ENCODE measurements at places on chromosomes 16 and 17.

DNA sequence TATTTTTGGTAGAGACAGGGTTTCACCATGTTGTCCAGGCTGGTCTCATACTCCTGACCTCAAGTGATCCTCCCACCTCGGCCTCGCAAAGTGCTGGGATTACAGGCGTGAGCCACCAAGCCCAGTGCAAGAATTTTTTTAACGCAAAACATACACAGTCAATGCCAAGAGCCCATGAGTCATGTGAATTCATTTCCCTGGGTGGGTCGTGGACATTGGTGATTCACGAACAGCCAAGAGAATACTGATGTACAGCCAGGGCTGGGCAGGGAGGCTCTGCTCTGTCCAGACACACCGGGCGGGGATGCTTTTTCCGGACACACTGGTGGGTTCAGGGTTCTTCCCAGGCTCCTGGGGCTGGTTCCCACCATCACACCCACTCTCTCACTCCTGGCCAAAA, 17.7 kb downstream of the SLC38A8 start:
- DNase-seq: peak; percentile 88

DNA sequence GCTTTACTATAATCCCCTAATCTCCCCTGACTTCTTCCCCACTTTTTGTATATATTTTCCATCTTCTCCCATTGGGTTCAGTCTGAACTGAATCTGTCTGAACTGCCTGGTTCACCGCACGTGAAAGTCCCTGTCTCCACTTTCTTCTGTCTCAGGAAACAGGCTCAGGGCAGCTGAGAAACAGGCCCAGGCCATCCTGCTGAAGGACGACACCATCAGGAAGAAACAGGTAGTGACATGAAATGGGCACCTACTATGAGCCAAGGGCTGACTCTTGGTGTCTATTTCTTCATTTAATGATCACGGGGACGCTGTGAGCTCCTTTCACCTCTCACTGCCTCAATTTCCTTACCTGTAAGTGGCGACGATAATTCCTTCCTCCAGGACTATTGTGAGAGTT, 90.5 kb upstream of the HSBP1 start:
- no peak for DNase-seq

DNA sequence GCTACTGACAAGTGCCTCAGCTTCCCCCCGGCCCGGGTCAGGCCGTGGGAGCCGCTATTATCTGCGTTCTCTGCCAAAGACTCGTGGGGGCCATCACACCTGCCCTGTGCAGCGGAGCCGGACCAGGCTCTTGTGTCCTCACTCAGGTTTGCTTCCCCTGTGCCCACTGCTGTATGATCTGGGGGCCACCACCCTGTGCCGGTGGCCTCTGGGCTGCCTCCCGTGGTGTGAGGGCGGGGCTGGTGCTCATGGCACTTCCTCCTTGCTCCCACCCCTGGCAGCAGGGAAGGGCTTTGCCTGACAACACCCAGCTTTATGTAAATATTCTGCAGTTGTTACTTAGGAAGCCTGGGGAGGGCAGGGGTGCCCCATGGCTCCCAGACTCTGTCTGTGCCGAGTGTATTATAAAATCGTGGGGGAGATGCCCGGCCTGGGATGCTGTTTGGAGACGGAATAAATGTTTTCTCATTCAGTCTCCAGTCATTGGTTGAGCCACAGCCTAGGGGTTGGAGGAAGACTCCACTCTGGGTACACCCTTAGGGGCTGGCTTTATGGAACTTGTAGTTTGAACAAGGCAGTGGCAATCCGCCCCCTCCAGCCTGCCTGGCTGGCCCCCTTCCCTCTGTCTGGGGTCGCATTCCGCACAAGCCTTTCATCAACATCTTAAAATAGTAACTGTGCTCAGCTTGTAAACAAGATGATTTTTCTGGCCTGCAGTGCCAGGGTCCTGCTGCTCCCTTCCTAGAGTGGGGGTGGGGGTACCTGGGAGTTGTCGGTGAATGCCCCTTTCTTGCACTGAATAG, 4.1 kb downstream of the SYNGR2 start:
- no peak for DNase-seq

GRCh38 chr16:16905850-16906249, 526.9 kb downstream of the NPIPA7 start:
- DNase-seq: no peak

DNA sequence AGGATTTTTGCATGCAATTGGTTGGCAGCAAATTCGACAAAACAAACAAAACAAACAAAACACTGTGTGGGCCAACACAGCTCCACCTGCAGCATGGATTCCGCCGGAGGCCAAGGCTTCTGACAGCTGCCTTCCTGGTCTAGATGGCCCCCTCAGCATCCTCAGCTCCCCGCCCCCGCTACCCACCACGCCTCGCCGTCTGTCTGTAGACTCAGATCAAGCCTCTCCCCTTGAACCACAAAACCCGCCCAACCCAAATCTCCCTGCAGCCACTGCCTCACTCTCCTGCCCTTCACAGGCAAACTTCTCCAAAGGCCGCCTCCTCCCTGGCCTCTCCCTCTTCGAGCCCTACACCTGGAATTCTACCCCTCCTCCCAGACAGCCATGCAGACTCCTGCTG, 57.9 kb downstream of the RTN4RL1 start:
- DNase-seq: no peak

- no peak for DNase-seq
These were observed 19.9 kb downstream of the RANBP10 start for GRCh38 chr16:67786491-67786890.

DNA sequence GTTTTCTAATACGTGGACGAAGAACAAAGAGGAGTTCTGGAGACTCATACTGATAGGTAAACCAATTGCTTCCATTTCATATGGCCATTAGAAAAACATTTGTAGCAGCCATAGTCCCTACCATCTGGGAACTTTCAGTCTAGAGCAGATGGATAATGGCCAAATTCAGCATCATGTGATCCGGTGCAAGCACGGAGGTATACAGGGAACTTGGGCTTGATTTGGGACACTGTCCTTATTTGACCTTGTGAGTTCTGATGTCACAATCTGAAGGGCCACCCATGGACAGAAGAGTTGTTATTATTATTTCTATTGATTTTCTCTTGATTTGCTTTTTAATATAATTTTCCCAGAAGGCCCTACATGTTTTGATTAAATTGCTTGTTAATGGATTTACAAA, 154.6 kb upstream of the ZNF267 start:
- no peak for DNase-seq

DNA sequence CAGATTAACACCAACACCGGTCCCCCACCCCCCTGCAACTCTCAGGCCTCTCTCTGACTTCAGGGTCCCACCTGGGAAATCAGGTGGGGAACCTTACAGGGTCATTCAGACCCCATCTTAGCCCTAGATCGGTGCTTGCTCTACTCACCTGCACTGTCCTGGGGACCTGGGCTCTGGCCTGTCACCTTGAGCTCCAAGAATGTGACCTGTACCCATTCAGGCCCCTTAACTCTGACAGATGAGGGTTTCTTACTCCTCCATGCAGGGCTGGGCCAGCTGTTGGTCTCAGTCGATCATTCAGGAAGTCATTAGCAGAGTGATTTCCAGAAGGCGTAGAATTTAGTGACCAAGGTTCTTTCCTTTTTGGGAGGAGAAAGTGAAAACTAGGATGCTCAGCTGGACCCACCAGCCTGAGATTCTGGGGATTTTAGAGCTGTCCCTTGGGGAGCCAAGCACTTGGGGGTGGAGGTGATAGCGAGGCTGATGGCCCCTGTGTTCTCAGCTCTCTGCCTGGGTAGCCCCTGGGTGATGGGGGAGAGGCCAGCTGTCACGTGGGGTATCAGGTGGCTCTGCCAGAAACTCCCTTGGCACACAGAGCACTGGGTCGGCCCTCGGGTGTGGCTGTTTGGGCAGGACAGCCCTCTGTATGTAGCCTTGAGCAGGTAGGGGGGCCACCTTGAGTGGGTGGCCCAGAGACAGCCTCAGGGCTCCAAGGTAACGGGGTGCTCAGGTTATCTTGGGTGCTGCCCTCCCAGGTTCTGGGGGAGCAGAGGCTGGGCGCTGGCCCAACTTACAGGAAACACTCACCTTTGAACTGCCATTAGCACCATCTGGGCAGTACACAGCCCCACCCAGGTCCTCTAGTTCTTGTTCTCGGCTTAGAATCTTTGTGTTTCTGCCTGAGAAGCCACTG, 724 bp downstream of the MVP start:
- no peak for DNase-seq

DNA sequence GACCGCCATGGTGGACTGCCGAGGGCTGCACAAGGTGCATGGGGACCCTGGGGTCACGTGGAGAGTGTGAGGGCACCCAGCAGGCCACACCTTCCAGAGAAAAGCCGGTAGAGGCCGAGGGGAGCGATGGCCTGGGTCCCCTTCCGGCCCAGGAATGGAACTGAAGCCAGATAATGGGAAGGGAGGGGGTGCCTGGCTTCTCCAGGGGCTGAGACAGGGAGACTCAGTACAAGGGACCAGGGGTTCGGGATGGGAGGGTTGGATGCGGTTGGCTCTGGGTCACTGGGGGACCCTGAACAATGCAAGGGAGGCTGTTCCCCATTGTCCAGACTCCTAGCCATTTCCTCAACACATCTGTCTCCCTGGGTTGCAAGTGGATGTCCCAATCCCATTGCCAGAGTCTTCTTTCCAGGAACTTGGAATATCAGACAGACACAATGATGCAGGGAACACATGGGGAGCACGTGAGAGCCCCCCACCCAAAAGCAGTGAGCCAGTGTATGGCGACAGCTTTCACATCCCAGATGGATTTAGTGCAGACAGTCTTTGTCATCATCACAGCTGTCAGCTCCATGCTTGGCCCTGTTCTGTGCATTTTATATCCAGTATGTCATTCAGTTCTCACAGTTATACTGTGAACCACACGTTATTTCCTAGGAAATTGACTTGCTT, 23.6 kb upstream of the DNAI2 start:
- DNase-seq: no peak

- no peak for DNase-seq
These were observed 11.7 kb downstream of the CMTM3 start for GRCh38 chr16:66616169-66616568.

- DNase-seq: no peak
These were observed 11.5 kb upstream of the TBX4 start for GRCh38 chr17:61440697-61441096.

- DNase-seq: no peak
These were observed 107.1 kb upstream of the GSE1 start for GRCh38 chr16:85505794-85506634.

DNA sequence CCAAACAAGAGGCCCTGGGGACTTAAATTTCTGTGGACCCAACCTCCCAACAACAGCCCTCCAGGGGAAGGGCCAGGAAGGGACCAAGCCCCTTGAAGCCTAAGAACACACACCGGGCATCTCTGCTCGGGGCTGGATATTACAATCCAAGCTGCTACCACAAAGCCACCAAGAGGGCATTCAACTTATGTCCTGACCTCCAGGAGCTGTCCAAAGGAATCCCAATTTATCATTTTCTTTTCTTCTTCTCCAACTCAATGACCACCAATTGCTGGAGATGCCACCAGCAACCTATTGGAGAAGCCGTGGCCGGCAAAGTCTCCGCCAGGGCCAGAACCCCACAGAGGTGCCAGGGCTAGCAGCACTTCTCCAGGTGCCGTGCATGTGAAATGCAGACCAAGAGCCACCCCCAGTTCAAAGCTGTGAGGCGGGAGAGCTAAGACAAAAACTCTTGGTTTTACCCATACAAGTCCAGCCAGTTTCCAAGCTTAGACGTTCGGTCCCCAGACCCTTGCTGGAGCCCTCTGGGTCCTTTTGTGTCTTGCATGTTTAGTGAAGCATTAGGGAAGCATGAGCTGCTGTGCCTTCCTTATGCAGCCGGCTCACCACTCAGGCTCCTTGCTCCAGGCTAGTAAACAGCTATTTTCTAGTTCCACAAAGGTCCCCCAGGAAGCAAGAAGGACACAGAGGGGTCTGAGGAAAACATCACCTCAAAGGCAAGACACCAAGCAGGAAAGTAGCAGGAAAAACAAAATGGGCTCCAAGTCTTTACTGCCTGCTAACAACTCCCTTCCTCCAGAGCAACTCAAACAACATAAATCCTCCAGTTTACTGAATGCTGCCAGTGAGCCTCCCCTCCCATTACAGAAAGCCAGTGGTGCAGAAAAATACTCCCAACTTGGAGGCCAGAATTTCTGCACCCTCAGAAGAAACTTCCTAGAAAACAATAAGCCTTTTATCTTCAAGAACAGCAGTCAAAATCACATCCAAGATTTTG, 3.2 kb downstream of the PITPNA start:
- no peak for DNase-seq

DNA sequence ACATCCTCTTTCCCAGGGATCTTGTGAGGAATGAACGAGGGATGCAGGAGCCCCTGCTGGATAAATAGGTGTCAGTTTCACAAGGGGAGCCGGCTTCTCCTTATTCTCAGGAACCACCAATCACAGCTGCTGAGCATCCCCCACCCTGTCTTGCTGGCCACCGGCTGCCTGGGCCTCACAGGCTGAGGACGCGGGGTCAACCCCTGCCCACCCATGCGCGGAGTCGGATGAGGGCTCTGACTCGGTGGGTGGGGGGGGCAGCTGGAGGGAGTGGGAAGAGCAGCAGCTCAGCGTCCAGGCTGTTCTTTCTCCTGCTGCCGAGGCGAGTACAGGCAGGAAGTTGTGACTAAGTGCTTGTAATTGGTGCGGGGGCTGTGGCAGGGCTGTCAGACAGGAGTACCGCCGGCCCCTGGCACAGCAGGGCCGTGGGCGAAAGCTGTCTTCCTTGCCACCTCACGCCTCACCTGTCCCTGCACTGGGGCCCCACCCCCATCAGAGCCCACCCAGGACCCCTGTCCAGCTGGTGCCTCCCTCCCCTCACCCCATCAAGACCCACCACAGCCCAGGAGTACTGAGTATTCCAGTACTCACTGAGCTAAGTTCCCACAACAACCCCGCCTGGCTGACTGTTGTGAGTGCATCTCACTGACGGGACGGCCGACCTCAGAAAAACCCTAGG, 11.0 kb upstream of the DPEP1 start:
- no peak for DNase-seq

DNA sequence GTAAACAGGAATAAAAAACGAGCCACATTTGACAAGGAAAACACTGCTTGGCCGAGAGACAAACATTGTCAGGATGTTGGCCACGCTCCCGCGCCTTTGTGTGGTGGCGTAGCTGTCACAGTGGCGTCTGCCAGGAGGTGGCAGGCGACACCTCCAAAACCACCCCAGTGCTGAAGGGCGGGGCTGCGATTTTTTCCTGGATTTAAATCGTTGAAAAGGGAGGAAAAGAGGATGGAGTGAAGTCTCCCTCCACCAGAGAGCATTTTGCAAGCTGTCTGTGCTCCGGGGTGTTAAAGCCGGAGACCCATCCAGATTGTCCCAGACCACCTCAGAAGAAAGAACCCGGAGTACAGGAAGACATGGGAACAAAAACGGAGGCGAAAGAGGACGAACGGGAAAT, 12.7 kb downstream of the MRM3 start:
- DNase-seq: peak; percentile 93

Data from posterior vena cava (tissue), 2 donors.